ENCODE measurements at places on chromosomes 12 and 14.

DNA sequence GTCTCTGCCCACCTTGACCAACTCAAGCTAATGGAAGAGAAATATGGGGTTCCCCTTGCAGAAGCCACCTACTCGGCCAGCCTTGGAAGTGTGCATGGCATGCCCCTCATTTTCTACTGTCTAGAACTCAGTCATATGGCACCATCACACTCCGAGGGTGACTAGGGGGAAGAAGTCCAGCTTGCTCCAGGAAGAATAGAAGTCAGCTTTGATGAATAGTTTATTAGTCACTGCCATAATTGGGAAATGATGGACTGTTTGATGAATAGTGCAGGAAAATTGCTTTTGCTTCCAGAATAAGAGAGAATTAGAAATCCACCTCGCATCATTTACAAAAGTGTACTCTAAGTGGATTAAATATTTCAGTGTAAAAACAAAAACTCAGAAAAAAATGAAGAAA, 1030.6 kb downstream of the VRK1 start:
- DNase-seq: no peak

GRCh38 chr14:105023791-105024480, 3.1 kb upstream of the CDCA4 start:
- peak; percentile 71 for DNase-seq

DNA sequence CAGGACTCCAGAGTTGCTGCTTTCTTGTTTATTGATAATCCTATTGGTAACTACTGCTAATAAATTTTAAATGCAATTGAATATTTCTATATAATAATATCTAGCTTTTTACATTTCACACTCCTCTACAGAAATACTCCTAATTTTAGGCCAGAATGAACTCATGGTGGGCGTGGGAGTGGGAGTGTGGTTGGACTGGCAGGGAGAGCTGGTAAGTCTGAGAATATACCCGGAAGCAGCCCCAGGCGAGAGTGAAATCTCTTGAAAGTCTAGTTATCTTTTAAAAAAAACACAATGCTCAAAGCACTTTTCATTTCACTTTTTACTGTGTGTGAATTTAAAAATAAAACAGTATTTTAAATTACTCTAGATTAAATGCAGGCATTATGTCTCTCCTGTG, 4.7 kb downstream of the TMEM263 start:
- DNase-seq: no peak

- DNase-seq: no peak
Measured at GRCh38 chr12:128617304-128617833, 206.4 kb downstream of the SLC15A4 start.

DNA sequence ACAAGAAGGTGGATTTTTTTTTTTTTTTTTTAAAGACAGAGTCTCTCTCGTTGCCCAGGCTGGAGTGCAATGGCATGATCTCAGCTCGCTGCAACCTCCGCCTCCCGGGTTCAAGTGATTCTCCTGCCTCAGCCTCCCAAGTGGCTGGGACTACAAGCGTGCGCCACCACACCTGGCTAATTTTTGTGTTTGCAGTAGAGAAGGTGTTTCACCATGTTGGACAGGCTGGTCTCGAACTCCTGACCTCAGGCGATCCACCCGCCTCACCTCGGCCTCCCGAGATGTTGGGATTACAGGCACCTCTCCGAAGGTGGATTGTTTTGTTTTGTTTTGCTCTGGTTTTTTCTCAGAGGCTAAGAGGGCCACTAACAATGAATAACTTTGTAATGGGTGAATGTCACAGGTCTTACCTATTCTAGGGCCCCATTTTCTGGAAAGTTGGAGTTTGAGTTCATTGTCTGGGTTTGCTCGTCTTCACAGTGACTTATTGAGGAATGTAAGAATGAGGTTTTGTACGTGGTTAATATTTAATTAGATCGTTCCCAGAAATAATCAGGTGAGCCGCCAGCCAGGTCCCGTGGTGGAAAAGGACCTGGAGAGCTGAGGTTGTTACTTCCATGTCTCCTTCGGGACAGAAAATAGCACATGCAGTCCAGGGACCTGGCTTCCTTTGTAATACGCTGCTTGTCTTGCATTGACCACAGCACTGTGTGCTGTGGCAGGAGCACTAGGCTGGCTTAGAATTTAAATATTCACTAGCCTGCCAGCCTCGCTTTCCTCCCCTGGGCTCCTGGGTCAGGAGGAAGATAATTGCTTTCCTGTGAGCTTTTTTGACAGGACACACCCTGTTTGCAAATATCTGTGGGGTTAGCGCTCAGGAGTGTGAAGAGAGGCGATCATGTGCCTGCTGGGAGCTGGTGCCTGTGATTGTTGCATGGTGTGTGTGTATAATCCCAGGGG, 2.3 kb downstream of the HIP1R start:
- DNase-seq: no peak

GRCh38 chr14:92830902-92831301, 36.8 kb downstream of the GOLGA5 start:
- DNase-seq: no peak

DNA sequence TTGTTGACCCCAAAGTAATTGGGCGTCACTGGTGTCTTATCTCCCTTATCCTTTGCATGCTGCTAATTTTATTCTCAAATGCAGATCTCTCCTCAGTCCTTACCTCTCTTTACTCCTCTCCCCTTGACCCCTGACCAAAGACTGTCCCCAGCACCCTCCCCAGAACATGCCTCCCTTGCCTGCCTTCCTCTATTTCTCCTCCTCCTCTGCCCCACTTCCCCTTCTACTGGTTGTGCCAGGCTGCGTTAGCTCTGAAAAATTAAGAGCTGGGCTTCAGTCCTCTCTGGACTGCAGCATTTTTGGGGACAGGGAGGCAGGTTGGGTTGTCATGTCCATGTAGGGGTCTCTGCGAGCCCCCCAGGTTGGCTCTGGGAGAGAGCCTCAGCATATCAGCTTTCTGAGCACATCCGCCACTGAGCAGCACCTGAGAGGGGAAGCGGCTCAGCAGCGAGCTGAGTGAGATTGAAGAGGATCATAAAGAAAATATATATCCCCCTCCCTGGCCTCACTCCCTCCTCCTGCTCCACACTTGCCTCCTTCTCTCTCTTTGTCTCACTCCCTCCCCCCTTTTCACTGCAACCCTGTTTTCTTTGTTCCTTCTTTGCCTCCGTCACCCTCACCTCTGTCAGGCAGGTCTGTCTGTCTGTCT, 6.4 kb upstream of the CISTR start:
- DNase-seq: no peak

DNA sequence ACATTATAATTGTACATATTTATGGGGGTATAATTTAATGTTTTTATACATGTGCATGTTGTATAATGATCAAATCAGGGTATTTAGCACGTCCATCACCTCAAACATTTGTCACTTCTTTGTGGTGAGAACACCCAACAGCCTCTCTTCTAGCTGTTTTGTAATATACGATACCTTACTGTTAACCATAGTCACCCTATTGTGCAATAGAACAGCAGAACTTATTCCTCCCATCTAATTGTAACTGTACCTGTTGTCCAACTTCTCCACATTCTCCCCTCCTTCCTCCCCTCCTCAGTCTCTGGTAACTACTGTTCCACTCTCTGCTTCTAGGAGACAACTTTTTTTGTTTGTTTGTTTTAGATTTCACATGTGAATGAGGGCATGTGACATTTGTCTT, 197.0 kb upstream of the PKP2 start:
- no peak for DNase-seq

DNA sequence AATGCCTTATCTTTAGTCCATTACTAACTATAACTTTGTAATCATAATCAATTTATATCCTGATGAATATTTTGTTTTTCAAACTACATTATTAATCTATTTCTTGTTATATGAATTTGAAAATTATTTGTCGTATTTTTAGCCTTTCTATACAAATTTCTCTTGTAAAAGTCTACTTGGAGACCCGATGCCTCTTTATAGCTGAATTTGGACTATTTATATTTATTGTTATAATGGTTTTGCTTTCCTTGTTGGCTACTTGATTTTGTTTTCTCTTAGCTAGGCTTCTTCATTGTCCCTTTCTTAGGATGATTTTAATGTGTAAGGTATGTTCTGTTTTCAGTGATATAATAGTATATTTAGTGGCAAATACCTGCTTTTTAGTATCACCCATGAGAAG, 89.5 kb upstream of the RFLNA start:
- DNase-seq: no peak

DNA sequence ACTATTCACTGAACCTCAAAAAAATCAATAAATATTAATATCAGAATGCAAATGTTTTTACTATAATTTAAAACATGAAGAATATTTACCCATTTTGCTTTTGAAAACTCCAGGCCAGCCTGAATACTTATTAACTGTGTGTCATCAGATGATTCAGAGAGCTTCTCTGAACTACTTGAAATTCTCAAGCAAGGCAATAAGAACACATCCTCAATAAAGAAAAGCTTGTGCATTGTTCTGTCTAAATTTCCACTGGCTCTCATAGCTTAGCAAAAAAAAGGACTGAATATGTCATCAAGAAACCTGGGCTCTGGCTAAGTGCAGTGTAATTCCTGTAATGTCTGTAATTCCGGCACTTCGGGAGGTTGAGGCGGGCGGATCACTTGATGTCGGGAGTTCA, 194.1 kb downstream of the BTG1 start:
- no peak for DNase-seq

- DNase-seq: no peak
Measured at GRCh38 chr14:90489306-90489705, 92.5 kb downstream of the CALM1 start.

DNA sequence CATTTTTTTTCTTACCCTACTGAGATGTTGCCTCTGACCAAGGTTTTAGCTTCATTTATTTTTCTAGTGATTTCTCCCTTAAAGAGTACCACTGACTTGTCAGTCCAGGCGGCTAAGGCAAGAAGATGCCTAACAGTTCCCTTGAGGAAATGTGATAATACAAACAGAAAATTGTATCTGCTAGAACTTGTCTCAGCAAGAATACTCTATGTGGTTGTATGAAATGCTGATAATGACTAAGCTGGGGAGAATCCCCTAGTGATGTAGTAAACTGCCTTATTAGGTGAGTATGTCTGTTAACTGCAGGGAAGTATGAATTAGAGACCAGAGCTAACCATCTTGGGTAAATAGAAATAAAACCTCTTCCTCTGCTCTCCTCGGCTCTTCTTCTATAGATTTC, 6.7 kb downstream of the C12orf54 start:
- DNase-seq: peak; percentile 42

DNA sequence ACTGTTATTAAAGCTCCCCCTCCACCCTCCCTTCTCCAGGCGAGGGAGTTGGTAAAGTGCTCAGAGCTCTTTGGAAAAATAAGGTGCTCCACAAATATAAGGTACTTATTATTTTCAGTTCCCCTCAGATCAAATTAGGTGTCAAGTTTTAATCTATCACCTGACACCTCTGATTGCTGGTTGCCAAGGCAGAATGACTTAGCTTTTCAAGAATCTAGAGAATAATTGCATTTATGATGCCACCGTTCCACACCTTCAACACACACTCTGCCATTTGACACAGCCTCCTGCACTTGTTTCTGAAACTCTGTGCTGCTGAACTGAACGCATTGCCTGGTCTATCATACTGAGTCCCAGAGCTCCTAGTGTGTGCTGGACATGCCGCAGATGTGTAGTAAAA, 128.6 kb downstream of the CRACR2A start:
- no peak for DNase-seq

DNA sequence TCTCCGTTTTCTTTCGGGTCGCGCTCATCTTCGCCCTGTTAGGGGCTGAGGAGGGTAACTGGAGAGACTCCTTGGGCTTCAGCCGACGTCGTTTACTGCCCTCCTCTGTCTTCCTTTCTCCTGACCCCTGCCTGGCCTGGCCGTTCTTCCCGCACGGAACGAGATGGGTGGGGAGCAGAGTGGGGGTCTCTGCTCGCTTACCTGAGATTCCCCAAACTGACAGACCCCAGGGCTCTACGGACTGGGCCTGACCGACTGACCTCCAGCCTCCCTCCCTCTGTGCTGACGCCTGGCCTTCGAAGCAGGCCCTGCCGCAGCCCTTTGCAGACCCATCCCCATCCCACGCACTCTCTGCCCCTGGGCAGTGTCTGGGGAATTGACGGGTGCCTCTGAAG, 439 bp downstream of the GOLGA5 start:
- no peak for DNase-seq

DNA sequence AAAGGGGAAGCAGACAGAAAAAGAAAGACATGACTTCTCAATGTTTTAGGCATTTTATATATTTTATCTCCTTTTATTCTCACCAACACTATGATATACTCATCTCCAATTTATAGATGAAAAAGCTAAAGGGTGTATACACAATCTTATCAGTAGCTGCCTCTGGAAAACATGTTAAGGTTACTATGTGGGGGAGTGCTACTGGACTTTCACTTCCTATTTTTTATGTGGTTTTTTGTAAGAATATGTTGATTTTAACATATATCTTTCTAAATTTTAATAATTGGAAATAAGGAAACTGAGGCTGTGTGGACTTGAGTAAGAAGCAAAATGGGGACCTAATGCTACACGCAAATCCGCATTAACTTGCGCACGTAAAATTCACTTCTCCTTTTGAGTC, 99.6 kb upstream of the PDE3A start:
- no peak for DNase-seq

DNA sequence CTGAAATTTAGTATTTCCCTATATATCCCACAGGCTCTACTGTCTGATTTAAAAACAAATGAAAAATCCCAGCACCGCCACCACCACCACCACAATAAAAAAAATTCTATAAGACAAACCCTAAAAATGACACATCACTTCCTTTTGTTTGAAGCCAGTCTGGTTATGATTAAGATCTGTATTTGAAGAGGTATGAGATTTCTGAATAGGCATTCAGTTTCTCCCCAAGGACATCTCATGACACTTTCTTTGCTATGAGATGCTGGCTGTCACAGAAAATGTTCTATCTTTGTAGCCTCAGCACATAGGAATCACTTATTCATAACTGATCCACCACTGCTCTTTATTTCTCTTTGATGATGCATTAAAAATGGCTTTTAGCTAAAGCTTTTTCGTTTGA, 1071.0 kb downstream of the SLC6A15 start:
- DNase-seq: no peak

GRCh38 chr12:87806310-87806709, 222.9 kb downstream of the C12orf50 start:
- no peak for DNase-seq

- DNase-seq: no peak
Measured at GRCh38 chr12:57939291-57939690, 2.1 kb upstream of the ATP23 start.

- no peak for DNase-seq
Measured at GRCh38 chr12:76563061-76563460, 3.5 kb upstream of the OSBPL8 start.

GRCh38 chr12:15854916-15855315, 27.3 kb upstream of the STRAP start:
- no peak for DNase-seq

All from NCI-H226 (cell line).